ENCODE measurements at places on chromosomes 16 and 17.

- DNase-seq, result no peak
Measured at GRCh38 chr16:84752600-84752999, 52.8 kb downstream of the USP10 start.

GRCh38 chr17:37485938-37486570, 3.6 kb upstream of the DUSP14 start:
- no peak for DNase-seq

GRCh38 chr17:78233678-78234077, 2.2 kb downstream of the TMEM235 start:
- no peak for DNase-seq

GRCh38 chr16:10584981-10585438, 4.6 kb upstream of the EMP2 start:
- DNase-seq, result no peak

GRCh38 chr16:9034056-9034455, 57.4 kb upstream of the HAPSTR1 start:
- DNase-seq, result no peak

DNA sequence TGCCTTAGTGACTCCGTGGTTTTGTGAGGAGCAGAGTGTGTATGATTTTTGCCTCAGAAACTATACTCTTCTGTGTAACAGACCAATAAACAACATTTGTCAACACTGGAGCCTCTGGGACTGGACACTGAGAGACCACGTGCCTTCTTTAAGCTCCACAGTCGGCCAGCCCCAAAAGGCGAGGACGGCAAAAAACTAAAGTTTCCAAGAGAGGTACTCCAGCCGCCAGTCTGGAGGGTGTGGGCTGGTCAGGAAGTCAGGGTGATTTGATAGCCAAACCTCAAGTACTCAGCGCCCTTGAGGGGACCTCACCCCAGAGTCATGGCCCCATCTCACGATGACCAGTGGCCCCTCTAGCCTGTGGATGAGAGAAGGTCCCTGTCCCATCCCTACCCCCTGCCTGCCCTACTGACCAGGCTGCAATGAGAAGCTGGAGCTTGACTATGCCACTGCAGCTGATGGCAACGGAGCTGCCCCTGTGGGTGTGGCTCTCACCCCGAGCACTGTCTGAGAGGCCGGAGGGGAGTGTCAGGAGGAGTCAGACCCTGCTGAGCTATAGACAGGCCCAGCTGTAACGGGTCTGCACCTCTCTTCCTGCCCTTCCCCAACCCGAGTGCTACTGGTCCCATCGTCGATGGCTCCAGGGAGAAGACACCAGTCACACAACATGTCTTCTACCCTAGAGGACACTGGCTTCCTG, 19.8 kb downstream of the MNT start:
- DNase-seq, result no peak

DNA sequence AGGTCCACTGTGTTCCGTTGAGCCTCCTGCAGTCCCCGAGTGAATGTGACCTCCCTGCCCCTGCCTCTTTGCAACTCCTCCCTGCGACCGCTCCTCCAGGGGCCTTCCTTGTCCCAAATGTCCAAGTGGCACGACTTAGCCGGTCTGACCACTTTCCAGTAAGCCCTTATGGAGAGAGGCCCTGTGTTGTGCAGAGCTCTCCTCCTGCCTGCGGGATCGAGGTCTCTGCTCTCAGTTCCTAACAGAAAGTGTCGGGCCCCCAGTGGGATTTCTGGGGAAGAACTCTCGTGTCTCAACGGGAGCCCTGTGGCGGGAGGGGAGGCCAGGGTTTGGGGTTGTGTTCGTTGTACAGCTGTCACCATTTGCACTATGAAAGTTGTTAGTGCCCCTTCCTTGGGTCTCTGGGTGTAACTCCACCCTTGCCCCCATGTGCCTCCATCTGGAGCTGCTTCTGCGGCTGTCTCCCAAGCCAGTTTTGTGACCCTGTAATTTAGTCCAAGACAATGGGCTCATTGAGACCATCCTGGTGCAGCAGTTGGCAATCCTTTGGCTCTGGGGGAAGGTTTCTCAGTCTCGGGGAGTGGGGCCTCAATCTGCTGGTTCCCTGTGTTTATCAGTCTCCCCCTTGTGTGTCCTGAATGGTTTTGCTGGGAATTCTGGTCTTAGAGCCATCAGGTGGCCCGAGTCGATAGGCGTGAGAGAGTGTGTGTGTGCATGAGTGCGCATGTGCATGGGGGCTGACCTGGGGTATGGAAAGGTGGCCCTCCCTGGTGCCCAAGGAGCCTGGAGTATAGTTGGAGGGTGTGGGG, 234.5 kb downstream of the SEC14L1 start:
- no peak for DNase-seq

DNA sequence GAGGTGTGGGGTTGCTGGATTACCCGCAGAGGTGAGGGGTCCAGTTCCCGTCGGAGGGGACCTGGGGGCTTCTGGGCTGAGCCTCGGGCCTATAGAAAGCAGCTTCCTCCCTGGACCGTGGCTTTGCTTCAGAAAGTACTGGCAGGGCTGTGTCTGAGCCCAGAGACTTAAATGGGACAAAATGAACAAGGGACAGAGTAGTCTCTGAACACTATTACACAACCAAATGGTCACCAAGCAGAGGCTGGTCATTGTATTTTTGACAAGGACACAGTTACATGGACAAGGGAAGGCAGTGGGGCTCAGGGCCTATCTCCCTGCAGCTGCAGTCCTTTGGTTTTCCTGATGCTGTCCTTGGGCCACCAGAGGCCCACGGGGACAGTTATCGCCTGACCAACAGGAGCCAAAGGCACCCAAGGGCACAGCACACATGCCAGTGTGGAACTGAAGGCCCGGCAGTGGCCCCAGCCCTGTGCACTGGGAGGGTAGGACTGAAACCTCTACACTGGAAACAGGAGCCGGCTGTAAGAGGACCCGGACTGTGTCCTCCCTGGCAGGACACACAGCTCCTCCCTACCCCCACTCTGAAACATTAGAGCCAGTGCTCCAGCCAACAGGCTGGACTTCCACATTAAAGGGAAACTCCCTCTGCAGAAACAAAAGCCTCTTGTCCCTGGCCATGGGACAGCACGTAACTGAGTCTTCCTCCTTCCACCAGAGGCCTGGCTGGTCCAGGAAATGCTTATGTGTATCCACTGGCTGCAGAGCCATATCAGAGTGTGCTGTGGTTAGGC, 26.0 kb upstream of the ERN1 start:
- peak; percentile 72 for DNase-seq

DNA sequence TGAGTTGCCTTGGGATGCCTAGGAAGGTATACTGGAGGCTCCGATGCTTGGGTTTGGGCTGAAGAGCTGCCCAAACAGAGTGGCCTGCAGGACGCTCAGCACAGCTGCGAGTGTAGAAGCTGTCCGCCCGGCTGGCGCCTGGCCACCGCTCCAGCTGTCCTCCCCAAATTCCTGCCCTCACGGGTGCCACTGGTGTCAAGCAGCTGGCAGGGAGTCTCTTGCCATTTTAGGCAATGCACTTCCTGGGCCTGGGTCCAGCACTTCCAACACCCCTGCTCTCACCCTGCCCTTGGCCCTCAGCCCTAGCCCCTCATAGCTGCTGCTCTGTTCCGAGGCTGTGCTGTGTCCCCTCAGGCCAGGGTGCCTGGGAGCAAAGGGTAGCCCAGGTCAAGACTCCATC, 5.2 kb upstream of the PKMYT1 start:
- DNase-seq, result no peak

- DNase-seq, result no peak
Measured at GRCh38 chr17:10773391-10773790, 30.5 kb downstream of the TMEM238L start.

GRCh38 chr16:65059406-65059980, 62.4 kb downstream of the CDH11 start:
- DNase-seq, result no peak

DNA sequence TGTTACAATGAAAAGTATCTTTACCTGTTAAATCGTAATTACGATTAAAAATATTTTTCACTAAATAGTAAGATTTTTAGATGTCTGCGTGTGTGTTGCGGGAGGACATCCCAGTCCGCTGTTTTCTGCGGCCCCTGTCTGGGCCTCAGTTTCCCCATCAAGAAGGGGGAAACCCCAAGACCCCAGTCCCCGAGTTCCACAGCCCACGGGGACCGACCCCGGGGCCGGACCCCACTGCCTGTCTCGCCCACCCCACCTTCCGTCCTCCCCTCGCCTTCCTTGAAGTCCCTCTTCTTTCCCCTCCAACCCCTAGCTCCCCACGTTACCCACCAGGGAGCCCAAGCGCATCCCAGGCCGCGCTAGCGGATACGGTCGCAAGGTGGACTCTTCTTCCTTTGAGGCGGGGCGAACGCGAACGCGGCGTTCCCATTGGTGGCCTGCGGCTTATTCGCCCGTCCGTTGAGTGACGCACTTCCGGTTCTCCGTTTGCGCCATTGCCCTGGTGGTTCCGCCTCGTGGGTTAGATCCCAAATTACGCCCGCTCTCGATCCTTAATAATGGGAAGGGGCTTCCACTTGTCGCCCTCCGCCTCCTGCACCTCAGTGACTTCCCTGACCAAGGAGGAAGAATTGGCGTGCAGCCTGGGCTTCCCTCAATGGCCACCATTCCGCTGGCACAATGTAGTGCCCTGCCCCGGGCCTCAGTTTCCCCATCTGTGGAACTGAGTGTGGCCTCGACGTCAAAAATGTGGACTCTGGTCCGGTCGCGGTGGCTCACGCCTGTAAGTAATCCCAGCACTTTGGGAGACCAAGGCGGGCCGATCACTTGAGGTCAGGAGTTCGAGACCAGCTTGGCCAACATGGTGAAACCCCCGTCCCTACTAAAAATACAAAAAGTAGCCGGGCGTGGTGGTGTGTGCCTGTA, at the start of gene NSMCE1:
Gene NSMCE1, minus strand, starts transcription at position 397 of the 924 bp plus-strand sequence. CDS start 11,202 bp downstream, outside the sequence.
- DNase-seq, result peak; percentile 89

DNA sequence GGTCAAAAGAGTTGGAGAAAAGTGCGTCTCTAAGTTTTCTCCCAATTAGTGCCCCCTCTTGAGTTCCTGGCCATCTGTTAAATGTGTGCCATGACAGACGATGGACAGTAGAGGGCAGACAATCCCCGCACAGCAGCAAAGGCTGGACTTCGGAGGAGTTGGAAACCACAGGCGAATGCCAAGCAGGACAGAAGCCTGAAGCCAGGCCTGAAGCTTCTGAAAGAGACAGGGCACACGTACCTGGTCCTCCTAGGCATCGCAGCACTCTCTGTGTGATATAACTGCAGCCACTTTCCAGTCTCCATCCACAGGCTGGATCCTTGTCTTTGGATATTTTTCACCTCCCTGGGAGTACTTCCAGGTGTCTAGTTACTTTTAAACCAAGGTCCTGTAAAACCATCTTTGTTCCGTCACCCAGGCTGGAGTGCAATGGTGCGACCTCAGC, 14.5 kb downstream of the C17orf100 start:
- DNase-seq, result peak; percentile 83

DNA sequence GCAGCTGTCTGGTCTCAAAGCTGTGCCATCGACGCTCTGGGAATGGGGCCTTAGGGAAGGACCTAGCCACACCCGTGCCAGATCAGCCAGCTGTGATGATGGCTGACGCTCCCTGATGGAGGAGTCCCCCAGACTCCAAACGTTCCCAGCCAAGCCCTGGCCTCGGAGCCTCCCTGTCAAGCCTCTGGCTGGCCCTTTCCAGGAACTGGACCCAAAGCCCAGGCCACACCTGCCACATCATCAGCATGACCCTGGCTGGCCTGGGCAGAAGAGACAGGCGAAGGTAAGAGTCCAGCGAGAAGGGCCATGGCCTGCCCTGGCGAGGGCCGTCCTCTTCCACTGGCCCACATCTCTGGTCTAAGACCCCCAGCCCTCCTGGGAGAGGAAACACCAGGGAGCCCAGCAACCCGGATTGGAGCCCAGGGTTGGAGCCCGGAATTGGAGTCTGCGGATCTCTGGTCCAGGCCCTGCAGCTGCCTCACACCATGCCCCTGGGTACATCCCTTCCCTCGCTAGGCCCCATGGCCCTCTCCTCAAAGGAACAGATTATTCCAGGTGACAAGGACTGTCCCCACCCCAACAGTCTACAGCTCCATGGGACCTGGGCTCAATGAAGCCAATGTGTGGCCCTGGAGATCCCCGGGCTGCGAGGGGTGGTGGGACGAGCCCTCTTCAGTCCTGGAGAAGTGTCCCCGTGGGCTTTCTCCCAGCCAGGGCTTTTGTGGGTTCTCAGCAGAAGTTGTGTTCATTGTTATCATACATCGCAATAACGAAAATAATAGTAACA, 105.1 kb upstream of the TNRC6C start:
- DNase-seq, result no peak

DNA sequence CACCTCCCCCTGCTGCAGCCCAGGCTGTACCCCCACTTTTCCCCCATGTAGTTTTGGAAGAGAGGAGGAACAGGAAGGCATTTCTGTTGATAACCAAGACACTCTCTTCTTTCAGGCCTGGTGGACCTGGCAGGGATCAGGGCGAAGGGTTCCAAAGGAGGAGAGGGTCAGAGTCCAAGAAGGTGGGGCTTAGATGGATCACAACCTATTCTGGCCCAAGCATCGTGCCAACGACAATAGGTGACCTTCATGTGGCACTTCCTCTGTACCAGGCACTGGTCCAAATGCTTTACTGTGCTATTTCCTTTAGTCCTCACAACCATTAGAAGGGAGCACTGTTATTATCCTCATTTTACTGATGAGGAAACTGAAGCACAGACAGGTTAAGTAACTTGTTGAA, 84.3 kb downstream of the TMEM132E start:
- no peak for DNase-seq

DNA sequence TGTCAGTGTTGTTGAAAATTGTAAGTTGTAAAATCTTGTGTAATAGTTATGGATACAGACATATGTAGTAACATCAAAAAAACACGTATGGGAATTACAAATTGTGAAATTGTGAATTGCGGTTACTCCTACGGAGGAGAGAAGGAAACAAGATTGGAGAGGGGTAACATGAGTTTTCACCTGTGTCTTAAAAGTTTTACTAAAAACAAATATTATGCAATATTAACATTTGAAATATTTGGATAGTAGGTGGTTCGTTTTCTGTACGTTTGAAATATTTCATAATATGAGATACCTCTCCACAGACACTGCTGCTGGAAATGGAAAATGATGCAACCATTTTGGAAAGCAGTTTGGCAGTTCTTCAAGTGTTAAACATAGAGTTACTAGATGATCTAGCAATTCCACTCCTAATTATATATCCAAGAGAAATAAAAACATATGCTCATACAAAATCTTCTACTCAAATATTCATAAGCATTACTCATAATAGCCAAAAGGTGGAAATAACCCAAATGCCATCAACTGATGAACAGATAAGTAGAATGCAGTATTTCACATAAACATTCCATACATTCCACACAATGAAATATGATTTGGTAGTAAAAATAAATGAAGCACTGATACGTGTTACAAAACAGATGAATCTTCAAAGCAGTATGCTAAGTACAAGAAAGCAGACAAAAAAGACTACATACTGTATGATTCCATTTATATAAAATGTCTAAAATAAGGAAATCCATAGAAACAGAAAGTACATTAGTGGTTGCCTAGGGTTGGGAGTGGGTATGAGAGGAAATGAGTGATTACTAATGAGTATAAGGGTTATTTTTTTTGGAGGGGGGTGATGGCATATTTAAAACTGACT, 40.7 kb upstream of the ABCA10 start:
- DNase-seq, result no peak

DNA sequence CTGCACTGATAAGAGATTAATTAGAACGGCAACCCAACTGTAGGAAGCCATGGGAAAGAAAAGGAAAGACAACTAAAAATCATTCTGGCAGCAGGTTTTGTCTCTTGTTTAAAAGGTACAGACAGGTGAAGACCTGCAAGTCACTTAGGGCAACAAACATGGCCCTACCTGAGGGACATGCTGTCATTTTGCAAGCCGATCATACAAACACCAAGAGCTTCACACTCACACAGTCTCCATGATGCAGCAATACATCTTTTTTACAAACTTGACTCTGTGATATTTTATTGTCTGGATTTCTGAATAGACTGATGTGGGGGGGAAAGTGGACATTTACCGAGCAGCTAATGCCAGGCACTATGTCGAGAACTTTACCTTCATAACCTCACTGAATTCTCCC, 101.8 kb downstream of the PARN start:
- no peak for DNase-seq
